Gastroesophageal sphincter (tissue), 4 donors: ENCODE measurements at places on chromosomes 2 and 18.

- no peak for ATAC-seq
Observed at GRCh38 chr18:79615091-79615490, 64.5 kb upstream of the CTDP1 start.

- no peak for ATAC-seq
Observed at GRCh38 chr2:65101071-65101470, 28.8 kb downstream of the RAB1A start.

DNA sequence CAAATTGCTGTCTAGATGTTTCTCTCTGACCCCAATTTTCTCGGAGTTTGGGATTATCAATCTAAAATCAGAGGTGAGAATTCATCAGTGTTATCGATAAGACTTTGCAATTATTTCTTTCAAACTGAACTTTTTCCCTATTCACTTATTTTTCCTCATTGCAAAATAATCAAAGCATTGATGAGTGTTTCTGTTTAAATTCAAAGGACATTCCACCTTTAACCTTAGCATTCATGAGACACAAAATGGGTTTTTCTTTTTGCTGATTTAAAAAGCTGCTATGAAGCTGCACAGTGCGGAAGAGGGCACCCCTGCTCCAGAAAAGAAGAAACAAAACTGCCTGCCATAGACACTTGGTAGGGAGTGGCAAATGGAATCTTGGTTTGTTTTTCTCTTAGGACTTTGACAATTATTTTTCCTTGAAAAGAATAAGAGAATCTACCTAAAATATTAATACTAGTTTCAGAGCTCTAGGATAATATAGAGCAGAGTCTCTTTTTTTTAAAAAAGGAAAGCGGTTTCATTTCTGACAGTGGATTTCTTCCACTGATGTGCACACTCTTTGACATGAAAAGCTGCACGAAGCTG lies 203.4 kb downstream of the TGIF1 start:
- no peak for ATAC-seq

DNA sequence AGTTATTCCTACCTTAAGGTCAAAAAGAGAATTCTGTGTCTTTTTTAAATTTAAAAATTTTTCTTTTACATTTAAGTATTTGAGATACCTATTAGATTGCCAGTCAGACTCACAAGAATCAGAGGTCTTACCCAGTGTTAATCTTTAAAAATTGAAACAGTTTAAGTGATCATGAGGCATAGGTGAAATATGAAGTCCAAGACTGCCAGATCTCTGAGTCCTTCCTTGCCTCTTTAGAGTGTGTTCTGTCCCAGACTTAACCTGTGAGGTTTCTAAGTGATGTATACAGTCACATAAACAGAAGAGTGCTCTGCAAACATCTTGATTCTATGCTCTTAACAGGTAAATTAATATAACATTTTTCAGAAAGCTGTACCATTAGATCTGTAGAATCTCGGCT lies 40.6 kb downstream of the ACTR3 start:
- ATAC-seq, result no peak

DNA sequence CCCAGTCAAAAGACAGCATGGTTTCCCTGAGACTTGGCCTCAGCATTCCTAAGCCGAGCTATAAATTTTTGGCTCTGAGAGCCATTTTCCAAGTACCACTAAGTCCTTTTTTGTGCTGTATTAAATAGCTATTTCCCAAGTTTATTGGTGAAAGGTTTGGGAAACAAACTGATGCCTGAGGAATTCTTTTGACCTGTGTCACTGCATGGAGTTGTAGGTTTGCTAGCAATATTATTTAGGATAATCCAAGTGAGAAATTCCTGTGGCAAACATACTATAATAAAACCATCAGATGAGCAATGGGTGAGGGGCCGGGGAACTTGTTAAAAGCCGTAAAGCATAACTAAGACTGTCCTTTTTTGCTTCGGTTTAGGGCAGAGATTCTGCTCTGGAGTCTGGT lies 28.4 kb downstream of the ARHGAP28 start:
- no peak for ATAC-seq
